ENCODE measurements at places on chromosomes 11 and 22.

- no peak for DNase-seq
Measured at GRCh38 chr11:131498631-131499160, 128.3 kb downstream of the NTM start.

DNA sequence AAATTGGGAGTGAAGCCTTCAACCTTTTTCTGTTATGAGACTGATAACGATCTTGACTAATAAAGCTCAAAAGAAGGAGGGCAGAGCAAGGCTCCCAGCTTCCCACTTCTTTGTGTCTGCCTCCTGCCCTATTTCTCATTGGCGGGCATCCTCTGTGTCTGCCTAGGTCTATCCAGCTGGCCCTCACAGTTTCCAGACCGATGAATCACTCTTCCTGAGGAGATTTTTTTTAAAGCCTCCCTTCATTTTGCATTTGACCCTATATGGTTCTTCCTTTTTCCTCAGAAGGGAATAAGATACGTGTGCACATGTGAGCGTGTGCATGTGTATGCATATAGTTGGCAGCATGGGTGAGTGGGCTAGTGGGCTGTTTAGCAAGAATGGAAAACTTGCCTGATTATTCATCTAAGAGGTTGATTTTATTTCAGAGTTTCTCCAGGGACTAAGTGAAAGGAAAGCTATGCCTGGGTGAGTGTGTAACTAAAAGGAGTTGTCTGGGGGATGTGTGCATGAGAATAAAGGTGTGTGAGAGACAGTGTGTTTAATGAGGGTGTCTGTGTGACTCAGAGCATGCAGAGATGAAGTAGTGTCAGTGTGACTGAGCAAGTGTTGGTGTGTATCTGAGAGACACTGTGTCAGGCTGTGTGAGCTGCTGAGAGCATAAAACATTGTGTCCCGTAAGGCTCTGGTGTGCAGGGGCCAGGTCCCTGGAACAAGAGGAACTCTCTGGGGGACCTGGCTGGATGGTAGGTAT lies 12.2 kb downstream of the PHLDB1 start:
- DNase-seq: no peak

DNA sequence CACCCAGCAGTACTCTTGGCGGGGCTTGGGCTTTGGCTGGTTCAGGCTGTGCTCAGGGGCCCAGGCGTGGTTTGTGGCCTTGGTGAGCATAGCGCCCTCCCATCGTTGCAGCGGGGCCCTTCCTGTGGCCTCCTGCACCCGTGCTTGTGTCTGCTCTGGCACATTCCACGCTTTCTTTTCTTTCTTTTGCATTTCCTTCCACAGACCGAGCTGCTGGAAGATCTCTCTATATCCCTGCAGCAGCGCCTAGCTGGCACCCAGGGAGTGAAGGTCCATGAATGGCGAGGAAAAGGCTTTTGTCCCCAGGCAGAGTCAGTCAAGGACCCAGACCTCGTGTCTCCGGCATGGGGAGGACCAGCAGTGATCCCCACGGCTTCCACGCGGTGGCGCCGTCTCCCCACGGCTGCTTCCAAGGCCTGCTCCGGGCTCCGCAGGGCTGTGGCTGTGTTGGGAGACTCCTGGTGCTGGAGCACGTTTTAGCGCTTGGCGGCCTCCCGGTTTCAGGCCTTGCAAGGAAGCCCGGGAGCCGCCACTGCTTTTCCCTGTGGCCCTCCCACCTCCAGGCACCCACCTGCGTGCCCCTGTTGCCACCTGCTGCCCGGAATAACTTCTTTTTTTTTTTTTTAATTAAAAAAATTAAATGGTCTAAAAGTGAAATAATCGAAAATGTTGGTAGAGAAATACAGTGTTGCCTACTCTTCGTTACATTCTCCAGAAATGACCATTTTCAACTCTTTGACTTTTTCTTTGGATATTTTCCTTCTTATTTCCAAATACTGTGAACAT lies 28.5 kb downstream of the GLB1L2 start:
- DNase-seq: peak; percentile 47

DNA sequence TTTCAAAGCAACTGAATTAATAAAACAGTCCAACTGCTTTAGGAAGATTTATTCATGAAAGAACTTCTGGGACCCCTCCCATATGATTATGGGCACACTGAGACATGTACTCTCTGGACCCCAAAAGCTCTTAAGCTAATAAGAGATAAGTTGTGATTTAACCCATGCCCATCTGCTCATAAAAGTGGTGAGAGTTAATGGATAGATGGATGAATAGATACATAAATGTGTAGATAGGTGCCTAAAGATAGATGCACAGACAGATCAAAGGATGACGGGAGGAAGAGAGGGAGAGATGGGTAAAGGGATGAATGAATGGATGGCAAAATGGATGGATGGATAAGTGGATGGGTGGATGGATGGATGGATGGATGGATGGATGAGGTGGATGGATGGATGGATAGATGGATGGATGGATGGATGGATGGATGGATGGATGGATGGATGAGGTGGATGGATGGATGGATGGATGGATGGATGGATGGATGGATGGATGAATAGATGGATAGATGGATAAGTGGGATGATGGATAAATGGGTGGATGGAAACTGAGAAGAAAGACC lies 29.4 kb upstream of the TH start:
- DNase-seq: no peak

GRCh38 chr22:40418366-40419201 lies 48.2 kb downstream of the SGSM3 start:
- no peak for DNase-seq

GRCh38 chr22:37090920-37091695 lies 18.4 kb downstream of the TMPRSS6 start:
- no peak for DNase-seq

DNA sequence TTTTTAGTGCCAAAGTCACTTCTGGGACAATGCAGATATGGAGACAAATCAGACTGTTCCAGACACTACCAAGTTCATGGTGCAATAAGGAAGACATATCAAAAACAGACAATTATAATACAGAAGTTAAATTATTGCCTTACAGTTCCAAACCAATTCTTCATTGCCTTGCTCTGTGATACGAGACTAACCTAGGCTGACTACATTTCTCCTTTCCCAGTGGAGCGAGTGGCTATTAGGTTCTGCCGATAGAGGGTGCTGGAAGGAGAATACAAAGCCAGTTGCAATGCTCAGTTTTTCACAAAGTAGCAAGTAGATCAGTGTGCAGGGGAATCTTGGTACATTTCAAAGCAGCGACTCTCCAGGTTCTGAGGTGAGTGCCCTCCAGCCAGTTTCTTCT lies 67.8 kb downstream of the FAM168A start:
- DNase-seq: no peak
